ENCODE measurements at places on chromosomes 3 and 15.

DNA sequence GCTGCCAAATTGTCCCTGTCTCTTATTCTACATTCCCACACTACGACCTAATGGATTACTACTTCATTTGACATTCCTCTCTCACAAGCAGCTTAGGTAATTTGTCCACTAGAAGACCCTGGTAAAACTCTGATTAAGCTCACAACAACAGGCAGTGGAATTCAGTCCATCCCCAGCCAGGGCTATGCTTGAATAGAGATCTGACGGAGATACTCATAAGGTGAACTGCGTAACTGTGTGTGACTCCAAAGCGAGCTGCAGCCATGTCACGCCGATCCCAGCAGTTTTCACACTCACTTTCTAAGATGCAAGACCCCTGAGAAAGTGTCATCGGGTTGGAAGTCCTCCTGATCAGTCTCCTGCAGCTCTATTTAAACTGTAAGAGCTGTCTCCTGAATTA lies 25.7 kb upstream of the ROBO2 start:
- no peak for DNase-seq

GRCh38 chr3:148238421-148238821 lies 459.3 kb upstream of the AGTR1 start:
- no peak for DNase-seq

DNA sequence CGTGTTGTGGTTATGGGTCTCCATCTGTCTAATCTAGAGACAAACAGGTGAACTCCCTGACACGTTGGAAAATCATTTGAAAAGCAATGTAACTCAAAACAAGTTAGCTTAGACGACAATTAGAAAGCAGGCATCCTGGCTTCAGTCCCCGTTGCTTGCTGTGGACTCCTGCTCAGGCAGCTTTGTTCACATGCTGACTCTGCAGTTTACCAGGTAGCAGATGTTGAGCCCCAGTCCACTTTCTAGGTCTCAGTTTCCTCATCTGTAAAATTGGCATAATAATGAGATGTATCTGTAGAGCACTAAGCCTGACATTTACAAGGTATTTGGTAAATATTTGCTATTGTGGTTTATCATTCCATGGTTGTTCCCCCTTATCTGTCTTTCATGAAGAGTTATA lies 327.2 kb upstream of the CHRM5 start:
- no peak for DNase-seq

DNA sequence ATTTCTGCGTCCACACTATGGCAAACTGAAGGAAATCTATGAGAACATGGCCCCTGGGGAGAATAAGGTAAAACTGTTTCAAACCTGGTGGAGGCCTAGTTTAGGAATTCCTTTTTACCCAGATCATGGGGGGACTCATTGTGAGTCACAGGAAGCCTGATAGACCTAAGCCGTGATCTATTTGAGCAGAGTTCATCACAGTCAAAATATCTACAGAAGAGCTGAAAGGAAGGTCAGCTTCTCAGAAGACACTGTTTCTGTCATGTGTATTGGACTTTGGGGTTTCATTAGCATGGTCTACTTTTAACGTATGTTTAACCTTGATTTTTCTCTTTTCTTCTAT lies 1.3 kb downstream of the PSMD2 start:
- DNase-seq = no peak

DNA sequence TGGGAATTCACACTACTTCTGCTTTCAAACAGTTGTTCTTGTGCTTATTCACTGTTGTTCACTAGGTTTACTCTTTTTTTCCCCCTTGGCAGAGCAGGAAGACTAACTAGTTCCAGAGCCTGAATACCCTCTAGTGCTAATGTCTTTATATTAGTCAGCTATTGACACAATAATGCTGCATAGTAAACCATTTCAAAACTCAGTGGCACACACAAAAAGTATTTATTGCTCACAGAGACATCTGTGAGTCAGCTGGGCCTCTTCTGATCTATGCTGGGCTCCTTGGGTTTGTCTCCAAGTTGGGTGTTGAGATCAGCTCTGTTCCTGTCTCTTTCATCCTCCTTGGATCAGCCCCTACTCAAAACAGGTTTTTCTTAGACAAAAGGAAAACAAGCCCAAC lies 51.1 kb downstream of the RSRC1 start:
- DNase-seq = no peak

DNA sequence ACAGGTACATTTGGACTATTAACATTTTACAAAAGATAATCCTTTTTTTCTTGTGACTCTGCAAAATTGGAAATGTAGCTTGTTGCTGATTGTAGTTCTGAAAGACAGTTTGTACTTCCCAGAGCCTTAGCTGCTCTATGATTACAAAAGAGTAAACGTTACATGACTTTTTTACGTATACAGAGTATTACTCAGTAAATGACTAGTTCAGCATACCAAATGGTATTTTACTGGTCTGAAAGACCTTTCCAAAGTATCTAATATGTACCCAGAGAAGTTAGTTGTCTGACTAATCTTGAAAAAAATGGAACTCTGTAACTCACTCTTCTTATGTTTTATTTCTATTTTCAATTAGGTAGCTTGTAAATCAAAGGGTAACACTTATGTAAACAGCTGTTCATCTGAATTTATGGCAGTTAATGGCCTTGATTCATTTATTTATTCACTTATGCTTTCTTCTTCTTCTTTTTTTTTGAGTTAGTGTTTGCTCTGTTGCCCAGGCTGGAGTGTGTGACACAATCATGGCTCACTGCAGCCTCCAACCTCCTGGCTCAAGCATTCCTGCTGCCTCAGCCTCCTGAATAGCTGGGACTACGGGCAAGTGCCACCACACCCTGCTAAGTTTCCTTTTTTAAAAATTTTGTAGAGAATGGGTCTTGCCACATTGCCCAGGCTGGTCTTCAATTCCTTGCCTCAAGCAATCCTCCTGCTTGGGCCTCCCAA lies 151.7 kb downstream of the C3orf38 start:
- no peak for DNase-seq

GRCh38 chr3:43789028-43789427 lies 98.3 kb downstream of the ABHD5 start:
- DNase-seq = no peak

DNA sequence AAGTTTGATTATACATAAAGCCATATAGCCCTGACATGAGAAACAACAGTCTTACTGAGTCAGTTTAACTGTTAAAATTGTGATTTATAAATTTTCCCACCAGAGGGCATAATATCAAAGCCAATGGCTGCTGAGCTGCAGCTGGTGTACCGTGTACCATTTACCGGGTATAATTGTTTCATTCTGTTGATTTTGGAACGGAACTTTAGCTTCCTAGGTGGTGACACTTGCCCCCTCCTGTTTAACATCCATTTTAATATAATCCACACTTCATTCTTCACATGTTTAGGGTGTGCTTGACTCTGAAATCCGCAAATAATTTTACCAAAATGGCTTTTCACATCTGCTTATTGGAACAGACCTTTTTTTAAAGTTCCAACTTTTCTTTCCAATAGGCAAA lies 72.8 kb downstream of the SLC9A9 start:
- DNase-seq = no peak

GRCh38 chr3:164748626-164749025 lies 329.7 kb downstream of the SI start:
- no peak for DNase-seq

- no peak for DNase-seq
Measured at GRCh38 chr3:45508483-45509037, 86.0 kb upstream of the LIMD1 start.

- DNase-seq = no peak
Measured at GRCh38 chr3:123347691-123348264, 101.1 kb downstream of the ADCY5 start.

GRCh38 chr15:67005294-67005996 lies 60.0 kb upstream of the SMAD3 start:
- no peak for DNase-seq

- DNase-seq = no peak
Measured at GRCh38 chr3:113185194-113185835, 26.0 kb upstream of the BOC start.

DNA sequence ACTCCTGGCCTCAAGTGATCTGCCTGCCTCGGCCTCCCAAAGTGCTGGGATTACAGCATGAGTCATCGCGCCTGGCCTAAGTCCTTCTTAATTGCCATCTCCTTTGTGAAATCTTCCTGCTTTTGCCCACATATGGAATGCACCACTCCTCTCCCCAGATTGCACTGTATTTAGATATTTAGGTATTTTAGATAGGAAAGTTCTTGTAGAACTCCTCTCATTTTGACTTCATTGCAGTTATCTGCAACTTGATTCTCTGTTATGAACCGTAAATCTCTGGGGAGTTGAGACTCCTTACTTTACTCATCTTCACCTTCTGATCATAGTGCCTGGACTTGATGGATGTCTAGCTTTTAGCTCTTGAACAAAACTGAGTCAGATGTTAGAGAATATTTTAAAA lies 150.7 kb downstream of the AKAP13 start:
- no peak for DNase-seq

GRCh38 chr15:84934942-84935729 lies 46.5 kb upstream of the PDE8A start:
- no peak for DNase-seq

DNA sequence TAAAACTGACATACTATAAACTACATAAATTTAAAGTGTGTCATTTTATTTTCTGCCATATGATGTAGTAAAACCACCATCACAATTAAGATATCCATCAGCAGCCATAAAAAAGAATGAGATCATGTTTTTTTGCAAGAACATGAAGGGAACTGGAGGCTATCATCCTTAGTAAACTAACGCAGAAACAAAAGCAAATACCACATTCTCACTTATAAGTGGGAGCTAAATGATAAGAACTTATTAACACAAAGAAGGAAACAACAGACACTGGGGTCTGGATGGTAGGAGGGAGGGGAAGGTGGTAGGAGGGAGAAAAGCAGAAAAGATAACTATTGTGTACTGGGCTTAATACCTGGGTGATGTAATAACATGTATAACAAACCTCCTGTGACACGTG lies 24.6 kb downstream of the CCDC14 start:
- DNase-seq = no peak

DNA sequence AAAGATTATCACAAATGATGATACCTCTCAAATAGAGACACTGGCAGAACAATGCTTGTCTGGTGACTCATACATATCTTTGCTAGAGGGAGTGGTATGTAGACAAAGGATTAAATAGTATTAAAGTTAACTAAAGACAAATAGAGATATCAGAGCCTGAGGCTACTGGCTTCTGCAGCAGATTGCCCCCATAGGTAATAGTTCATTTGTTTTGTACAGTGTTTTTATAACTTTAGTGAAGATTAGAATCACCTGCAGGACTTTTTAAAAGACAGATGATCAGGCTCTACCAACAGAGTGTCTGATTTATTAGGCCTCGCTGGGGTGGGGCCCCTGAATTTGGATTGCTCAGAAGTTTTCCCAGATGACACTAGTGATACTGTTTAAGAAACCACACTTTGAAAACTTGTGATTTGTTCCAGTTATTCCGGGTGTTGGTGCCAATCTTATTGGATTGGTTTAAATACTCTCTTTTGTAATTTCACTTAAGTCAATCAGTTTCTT lies 96.4 kb downstream of the NAALADL2 start:
- no peak for DNase-seq

DNA sequence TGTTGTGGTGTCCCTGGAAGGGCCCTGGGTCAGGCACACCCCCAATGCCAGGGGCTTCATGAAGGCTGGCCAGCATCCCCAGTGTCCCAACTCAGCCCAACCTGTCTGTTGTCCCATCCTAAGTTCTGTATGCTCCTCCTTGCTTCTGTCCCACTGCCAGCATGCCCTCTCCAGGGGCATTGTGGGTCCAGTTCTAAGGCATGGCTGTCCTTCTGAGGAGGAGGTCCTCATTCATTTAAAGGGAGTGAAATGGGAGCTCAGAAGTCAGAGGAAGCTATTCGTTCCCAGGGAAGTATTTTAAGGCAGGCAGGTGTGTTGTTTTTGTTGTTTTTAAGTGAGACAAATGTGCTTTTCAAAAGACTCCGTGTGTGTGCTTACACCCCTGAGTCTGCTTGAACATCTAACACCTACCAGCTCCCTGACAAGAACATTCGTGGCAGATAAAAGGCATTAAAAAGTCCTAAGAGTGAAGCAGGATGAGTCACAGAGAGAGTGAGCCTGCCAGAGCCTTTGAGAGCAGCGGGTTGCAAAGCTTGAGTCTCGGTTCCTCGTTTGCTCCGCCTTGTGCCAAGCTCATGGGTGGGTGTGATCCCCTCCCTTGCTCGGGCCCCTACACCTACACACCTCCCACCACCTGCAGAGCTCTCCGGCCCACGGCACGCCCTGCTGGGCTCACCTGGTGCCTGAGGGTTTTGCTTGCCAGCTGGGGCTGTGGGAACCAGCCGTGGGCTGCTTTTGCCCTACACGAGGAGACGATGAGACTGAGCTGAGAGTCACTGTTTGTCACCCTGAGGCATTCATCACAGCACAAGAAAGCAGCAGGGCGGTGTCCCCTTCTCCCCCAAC lies 183.4 kb upstream of the TOPAZ1 start:
- peak; percentile 45 for DNase-seq

DNA sequence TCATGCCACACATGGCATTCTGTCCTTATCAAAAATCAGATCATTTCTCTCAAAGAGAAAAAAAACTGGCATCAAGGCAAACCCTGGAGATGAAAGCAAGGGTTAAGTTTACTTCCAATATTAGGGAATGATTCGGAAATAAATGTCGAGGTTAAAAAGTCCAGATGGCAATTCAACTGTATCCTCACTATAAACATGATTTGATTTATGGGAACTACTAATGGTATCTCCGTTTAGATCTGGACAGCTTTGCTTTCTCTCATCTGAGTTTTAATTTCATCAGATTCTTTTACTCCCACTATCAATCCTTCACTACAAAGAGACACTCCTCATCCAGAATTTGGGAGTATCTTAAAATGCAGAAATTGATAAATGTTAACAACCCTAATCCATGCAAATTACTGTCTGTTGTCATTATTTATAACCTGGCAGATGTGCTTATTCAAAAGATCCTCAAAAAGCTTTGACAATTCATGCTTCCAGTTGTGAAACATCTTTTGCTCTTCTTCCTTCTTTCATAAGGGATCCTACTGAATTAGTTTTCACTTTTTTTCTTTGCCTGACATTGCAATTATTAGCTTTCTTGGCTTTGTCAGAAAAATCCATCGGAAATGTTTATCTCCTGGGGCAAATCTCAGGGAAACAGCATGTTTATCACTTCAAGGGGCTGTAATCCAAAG lies 903.2 kb downstream of the MCTP2 start:
- DNase-seq = no peak

DNA sequence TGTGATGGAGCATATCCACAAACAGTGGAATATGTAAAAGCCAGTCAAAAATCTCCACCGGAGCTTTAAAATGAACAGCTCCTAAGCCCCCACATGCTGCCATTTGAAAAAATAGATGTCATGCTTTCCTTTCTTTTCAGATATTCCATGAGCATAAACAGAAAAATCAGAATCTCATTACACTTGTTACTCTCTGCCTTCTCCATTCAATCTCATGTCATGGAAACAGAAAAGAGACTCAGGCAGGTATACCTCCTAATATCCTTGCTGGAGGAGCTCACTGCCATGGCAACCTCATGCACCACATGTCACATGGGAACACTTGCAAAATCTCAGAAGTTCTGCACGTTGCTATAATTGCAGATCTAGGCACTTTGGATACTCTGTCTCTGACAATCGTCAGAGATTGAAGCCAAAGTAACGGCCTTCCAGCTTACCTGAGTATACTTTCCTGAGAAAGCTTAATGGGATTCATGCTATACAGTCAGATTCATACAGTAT lies 317.0 kb upstream of the ADAMTS9 start:
- no peak for DNase-seq
